ENCODE measurements at places on chromosomes 13 and 19.
A peak's percentile ranks its signal among the peaks of the same experiment; 100 is the strongest.

GRCh38 chr13:86825410-86825809, 845.8 kb upstream of the SLITRK5 start:
- no peak for DNase-seq

GRCh38 chr19:8336660-8337059, 6.4 kb downstream of the KANK3 start:
- no peak for DNase-seq

- DNase-seq: peak; percentile 30
Measured at GRCh38 chr19:19134687-19135158, 3.6 kb downstream of the TMEM161A start.

DNA sequence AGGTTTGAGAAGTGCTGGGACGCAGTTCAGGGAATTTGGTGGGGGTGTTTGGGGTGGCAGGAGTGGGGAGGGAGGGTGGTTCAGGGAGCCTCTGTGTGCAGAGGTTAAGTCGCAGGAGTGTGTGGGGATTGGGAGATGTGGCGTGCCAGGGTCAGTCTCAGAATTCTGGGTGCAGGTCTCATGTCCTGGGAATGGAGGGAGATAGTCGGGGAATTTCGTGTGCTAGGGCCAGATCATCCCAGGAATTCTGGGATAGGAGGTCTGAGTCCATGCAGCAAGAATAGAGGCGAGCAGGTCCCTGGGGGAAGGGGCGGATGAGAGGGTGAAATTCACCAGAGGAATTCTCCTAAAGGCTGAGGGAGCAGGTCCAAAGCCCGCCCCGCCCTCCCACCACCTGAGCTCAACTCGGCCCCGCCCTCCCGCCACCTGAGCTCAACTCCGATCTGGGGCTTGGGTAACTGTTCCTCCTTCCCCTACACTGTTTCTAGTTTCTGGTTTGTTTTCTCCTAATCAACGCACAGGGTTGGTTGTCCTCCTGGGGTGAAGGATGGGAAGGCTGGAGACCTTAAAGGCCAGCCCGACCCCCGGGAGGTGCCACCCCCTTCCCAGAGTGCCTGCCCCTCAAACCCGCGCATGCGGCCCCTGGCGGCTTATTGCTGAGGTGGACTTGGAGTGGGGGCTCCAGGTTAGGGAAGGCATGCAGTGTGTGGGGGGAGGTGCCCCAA, 15.2 kb downstream of the KCNC3 start:
- no peak for DNase-seq

- DNase-seq: no peak
Measured at GRCh38 chr13:92602560-92602959, 624.0 kb upstream of the GPC6 start.

GRCh38 chr13:37113534-37113933, 8.1 kb upstream of the CSNK1A1L start:
- DNase-seq: no peak

DNA sequence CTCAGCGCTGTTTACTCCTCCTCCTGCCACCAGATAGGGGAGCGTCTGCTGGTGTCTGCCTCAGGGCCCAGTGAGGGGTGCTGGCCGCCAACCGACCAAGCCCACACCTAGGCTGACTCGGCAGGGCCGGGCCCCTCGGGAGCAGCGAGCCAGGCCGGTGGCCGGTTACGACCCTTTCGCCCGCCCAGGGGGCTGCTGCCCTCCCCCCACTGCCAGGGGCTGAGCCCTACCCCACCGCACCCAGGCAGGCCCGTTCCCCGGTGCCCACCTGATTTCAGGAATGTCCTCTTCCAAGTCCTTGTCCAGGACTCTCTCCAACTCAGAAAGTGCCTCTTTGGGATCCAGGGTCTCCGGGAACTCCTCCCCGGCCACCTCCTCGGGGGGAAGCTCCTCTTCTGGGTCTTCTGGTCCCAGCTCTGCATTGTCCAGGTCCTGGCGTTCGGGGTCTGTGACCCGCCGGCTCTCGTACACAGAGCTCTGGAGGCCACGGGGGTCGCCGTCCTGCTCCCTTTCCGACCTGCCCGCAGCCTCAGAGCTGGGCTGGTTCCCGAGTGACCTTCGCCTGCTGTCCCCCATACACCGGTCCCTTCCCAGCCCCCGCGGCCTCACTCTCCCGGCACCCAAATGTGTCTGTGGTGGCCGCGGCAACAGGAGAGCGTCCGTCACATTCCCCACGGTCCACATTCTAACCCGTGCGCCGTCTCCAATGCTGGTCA, 31.0 kb upstream of the MIER2 start:
- no peak for DNase-seq

DNA sequence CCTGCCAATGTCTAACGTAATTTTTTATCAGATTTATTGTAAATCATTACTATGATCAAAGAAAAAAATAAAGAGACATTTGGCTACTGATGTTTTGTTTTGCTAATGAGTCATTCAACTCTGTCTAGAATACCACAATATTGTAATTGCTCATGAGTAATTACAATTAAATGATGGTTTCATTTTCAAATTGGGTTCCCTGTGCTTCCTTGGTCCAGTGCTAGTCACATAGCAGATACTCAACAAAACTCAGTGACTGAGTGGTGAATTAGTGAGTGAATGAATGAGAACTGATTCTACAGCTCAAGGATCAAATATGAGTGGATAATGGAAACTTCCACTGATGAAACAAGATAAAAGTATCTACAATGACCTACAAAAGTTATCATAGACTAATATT, 304.7 kb downstream of the POU4F1 start:
- DNase-seq: no peak

DNA sequence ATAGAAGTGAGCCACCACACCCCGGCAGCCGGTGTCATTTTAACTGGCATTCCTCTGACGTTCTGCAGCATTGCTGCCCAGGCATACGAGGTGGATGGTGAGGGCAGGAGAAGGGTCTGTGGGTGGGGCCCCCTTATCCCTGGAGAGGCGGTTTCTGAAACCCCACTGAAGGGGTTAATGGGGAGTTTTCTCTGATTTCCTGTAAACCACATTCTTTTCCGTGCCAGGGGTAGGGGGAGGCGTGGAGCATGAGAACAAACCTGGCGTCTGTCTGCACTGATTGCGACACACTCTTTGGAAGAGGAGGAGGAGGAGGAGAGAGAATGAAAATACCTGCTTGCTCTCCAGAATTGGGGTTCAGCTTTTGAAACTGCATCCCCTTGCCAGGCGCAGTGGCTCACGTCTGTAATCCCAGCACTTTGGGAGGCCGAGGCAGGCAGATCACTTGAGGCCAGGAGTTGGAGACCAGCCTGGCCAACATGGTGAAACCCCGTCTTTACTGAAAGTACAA, 2.7 kb upstream of the C3 start:
- DNase-seq: no peak

- no peak for DNase-seq
Measured at GRCh38 chr13:22014469-22014868, 343.6 kb downstream of the FGF9 start.

GRCh38 chr19:342801-343421, 1.7 kb downstream of the MIER2 start:
- no peak for DNase-seq

DNA sequence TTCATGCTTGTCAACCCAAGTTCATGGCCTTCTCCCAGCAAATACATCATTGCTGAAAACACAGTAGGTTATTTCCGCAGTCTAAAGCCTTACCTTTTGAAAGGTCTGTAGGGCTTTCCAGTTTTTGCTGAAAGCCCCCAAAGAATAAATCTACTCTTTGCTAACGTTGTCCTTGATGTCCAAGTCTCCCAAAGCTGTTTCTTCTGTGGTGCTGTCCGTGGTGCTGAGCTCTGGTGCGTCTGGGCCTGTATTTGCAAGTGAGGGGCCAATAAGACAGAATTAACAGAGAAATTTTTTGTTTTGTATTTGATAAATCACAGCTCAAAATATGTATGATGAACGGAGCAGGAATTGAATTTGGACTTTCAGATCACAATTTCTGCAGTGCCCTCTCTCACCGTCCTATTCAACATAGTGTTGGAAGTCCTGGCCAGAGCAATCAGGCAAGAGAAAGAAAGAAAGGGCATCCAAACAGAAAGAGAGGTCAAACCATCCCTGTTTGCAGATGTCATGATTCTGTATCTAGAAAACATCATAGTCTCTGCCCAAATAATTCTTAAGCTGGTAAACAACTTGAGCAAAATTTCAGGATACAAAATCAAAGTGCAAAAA, 9.8 kb upstream of the LGALS16 start:
- no peak for DNase-seq

- no peak for DNase-seq
Measured at GRCh38 chr13:99237981-99238662, 20.1 kb downstream of the GPR18 start.

DNA sequence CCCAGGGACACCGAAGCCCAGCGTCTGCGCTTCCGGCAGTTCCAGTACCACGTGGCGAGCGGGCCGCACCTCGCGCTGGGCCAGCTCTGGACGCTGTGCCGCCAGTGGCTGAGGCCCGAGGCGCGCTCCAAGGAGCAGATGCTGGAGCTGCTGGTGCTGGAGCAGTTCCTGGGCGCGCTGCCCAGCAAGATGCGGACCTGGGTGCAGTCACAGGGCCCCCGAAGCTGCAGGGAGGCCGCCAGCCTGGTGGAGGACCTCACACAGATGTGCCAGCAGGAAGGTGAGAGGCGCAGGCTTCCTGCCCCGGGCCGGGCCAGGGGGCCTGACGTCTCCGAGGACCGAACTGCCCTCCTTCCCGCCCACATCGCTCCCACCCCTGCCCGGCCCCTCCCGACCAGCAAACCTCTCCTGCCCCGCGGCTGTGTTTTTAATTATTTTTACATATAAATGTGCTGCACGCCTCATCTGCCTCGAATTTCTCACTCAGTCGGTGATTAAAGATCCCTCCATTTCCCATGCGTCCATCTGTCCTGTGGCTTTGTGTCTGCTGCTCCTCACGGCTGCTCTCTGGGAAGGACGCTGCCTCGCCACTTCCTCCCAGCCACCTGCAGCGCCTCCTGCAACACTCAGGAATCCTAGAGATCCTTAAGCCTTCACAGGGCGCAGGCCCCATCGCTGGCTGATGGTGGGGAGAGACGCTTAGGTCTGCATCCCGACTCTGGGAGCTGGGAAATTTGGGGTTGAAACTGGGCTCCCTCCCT, 4.3 kb downstream of the ZSCAN1 start:
- no peak for DNase-seq

- DNase-seq: no peak
Measured at GRCh38 chr13:94331281-94331680, 148.2 kb downstream of the DCT start.

- no peak for DNase-seq
Measured at GRCh38 chr13:35987572-35988513, 143.3 kb downstream of the DCLK1 start.

- no peak for DNase-seq
Measured at GRCh38 chr13:96473526-96474180, 383.7 kb downstream of the HS6ST3 start.

DNA sequence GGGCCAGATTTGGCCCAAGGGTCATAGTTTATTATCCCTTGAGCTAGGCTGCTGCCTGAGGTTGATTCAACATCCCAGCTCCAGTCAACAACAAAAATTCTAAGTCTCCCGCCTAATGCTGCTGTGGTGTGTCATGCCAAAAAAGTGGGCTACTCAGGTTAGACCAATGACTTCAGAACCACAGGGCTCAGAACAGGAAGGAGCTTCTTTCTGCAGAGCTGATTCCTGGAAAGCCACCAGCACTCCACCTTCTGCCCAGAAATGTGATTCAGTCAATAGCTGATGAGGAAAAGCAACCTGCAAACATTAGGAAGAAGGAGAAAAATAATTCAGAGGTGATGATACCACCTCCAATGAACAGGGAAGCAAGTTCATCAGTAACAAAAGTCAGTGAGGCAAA, 56.1 kb upstream of the SERPINE3 start:
- no peak for DNase-seq

GRCh38 chr19:39737351-39737750, 478 bp downstream of the CLC start:
- no peak for DNase-seq

GRCh38 chr19:44820648-44821609, 12.0 kb downstream of the BCAM start:
- no peak for DNase-seq

- no peak for DNase-seq
Measured at GRCh38 chr13:95181586-95181985, 119.7 kb downstream of the ABCC4 start.

- DNase-seq: no peak
Measured at GRCh38 chr19:7910321-7911161, 4.1 kb upstream of the TGFBR3L start.

DNA sequence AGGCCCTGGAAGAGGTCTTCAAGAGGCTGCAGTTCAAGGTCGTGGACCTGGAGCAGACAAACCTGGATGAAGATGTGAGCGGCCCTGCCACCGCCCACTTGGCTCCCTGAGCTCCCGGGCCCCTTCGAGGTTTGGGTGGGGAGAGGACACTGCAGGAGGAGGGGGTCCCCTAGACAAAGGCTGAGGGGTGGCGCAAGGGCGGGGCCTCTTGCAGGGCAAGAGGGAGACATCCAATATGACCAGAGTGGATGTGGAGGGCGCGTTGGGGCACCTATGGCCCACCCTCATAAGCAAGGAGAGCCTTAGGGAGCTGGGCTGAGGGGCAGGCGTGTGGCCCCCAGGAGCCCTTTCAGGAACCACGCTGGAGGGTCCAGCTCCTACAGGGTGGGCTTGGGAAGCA, 20.2 kb downstream of the NKPD1 start:
- DNase-seq: no peak

- DNase-seq: no peak
Measured at GRCh38 chr13:37429976-37430375, 168.6 kb downstream of the POSTN start.

DNA sequence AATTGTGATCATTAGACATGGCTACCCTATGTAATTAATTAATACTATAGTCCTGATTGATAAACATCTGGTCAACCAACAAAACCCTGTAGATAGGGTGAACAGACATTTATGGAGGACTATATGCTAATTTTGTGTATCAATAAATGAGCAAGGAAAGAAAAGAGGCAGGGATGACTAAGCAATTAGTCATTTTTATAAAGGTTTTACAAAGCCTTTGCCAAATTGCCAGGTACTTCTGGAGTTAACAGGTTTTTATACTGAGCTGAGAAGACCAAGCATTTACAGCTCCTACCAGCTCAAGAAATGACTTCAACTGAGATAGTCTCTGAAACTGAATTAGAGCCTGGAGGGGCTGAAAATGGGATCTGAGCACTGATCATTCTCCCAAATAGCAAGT, 186.8 kb upstream of the PRR20A start:
- no peak for DNase-seq

DNA sequence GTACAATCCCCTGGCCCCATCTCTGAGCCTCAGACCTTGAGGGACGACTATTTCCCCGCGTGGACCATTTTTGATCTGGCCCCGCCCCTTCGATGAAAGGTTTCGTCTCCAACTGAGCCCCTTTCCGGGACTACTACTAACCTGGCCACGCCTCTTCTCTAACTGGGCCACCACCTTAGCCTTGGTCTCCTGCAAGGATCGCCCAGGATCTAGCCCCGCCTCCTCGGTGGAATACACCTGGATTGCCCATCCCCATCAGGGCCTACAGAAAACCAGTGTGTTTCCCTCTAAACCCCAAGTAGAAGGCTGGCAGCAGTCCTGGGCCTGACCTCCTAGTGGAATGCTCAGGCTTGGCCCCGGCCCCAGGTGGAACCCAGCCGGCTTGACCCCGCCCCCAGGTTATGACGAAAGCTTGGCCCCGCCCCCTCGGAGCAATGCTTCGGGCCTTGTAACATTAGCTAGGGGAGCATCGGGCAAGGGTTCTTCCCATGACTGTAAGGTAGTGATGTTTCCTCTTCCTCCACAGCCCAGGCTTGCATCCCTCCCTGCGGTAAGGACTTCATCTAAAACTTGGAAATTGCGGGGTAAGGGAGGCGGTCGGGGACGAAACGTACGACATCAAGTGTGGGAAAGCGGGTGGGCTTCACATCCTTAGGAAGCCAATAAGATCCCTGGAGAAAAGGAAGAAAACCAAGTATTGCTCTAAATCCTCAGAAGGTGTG, 9.1 kb downstream of the SPACA6 start:
- DNase-seq: no peak

Data from stimulated activated CD4-positive, alpha-beta T cell treated with anti-CD3 and anti-CD28 coated beads, Interleukin-1b, Interleukin-23, amount 100 ng/mL, for 24 hours (primary cell).